ENCODE measurements at places on chromosomes 5 and 9. TPM values are rescaled to one million over a fixed set of nuclear protein-coding genes. Genes with fewer than 3 reads are reported as not detected.
A peak's percentile ranks its signal among the peaks of the same experiment; 100 is the strongest.

The TAF1L gene
- not detected for total RNA-seq

The SCGB3A2 gene
- total RNA-seq = 1.4 TPM

- H3K4me1 ChIP-seq = no peaks in the 10 kb centered on the region
- H3K4me3 ChIP-seq = peak overlapping the region; percentile 4
- H3K27me3 ChIP-seq = peaks cover 78% of the 10 kb centered on the region
- DNase-seq = no peak
- H3K27ac ChIP-seq = no peak overlapping the region
These were observed 5.3 kb upstream of the MEF2C start for GRCh38 chr5:88888291-88888690.

DNA sequence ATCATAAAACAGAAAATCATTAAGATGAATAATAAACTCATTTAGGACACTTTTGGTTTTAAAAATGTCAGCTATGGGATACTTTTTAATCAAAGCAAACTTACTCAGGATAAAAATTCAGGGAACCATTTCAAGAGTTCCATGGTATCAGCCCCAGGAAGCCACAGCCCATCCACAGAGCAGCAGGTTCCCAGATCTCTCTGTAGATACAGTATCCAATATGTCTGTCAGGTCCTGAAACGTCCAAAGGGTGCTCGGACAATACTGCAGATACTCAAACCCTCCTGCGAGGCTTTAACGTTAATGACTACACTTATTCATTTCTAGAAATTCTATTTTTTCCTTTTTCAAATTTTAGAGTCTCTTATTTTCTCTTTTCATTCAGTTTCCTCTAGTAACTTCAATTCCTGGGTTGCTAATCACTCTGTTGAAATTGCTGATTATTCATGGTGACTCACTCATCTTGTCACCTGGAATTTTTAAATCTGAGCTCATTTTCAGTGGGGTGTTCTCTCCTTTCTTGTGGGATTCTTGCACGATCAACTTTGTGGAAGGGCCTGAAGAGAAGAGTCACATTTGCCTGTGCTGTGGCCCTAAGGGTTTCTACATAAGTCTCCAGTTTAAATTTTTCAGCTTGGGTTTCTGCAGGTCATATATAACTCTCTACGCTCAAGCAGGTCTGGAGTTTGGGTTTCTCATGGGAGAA lies 435.8 kb downstream of the CTNND2 start:
- no peak overlapping the region for H3K27ac ChIP-seq
- H3K27me3 ChIP-seq = no peaks in the 10 kb centered on the region
- no peaks in the 10 kb centered on the region for H3K36me3 ChIP-seq
- no peak overlapping the region for H3K4me3 ChIP-seq
- H3K4me1 ChIP-seq = no peaks in the 10 kb centered on the region

DNA sequence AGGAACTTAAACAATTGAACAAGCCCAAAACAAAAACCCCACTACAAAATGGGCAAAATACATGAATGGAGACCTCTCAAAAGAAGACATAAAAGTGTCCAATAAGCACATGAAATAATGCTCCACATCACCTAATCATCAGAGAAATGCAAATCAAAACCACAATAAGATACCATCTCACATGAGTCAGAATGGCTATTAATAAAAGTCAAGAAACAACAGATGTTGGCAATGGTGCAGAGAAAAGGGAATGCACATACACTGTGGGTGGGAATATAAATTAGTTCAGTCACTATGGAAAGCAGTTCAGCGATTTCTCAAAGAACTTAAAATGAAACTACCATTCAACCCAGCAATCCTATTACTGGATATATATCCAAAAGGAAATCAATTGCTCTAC lies 337.4 kb upstream of the GRIA1 start:
- no peak overlapping the region for H3K27ac ChIP-seq
- no peaks in the 10 kb centered on the region for H3K4me1 ChIP-seq
- no peak for DNase-seq
- H3K27me3 ChIP-seq = peaks cover 5% of the 10 kb centered on the region

GRCh38 chr5:143524338-143524945 lies 121.0 kb upstream of the NR3C1 start:
- DNase-seq = no peak
- H3K4me3 ChIP-seq = no peak overlapping the region
- no peaks in the 10 kb centered on the region for H3K27me3 ChIP-seq
- H3K27ac ChIP-seq = no peak overlapping the region

DNA sequence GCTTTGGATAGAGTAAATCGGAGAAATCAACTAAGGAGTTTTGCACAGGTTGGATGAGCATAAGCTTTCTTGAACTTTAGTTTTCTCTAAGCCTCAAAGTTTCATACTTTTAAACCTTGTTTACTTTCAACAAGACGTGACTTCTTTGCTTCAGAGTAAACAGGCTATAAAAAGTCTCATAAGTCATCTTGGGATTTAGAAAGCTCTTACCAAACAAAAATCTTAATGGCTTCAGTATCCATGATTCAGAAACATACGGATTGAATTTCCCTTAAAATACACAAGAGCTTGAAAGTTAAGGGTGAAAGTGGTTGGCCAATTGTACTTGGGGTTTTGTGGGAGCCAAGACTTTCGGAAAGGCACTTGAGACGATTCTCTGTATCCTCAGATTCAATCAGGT lies 270.9 kb upstream of the ANKH start:
- no peak overlapping the region for H3K4me3 ChIP-seq
- DNase-seq = no peak
- H3K36me3 ChIP-seq = no peaks in the 10 kb centered on the region
- H3K27me3 ChIP-seq = peaks cover 9% of the 10 kb centered on the region
- no peak overlapping the region for H3K27ac ChIP-seq
- H3K4me1 ChIP-seq = no peaks in the 10 kb centered on the region

The ROR2 gene
- 7.4 TPM for total RNA-seq

The MYMK gene
- not detected for total RNA-seq

GRCh38 chr5:73032635-73033034 lies 76.8 kb downstream of the FCHO2 start:
- no peaks in the 10 kb centered on the region for H3K27me3 ChIP-seq
- no peak overlapping the region for H3K27ac ChIP-seq
- peaks cover 14% of the 10 kb centered on the region for H3K4me1 ChIP-seq
- H3K36me3 ChIP-seq = peaks cover 10% of the 10 kb centered on the region

GRCh38 chr5:59799668-59800346 lies 93.7 kb downstream of the PDE4D start:
- H3K4me3 ChIP-seq = no peak overlapping the region
- peaks cover 6% of the 10 kb centered on the region for H3K4me1 ChIP-seq
- no peaks in the 10 kb centered on the region for H3K27me3 ChIP-seq
- H3K36me3 ChIP-seq = no peaks in the 10 kb centered on the region
- H3K27ac ChIP-seq = no peak overlapping the region

DNA sequence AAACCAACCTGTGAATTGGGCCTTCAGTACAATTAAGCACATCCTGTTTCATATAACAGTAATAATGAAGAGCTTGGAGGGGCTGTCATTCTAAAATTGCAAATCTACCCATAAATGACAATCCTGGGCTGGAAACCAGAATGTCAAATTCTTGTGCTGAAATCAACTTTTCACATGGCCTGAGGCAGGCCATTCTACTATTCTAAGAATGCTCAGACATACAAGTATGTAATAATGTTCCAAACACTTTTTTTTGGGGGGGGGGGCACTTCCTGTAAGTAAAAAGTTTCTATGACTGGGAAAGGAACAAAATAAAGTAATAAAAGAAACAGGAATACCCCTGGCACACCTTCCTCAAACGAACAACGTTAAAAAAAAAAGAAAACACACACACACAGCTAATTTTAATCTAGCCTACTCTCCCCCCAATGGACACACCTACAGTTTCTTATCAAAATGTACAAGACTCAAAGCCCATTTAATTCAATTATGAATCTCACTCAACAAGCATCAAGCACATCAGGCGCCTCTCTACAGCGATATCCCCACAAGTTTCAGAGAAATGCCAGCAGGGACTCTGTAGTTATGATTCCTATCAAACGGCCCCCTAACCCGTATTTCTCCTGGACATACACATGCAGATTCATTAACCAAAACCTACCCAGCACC lies 1.4 kb downstream of the ETF1 start:
- peak overlapping the region; percentile 100 for H3K27ac ChIP-seq
- peaks cover 3% of the 10 kb centered on the region for H3K36me3 ChIP-seq
- H3K4me3 ChIP-seq = peak overlapping the region; percentile 100
- no peaks in the 10 kb centered on the region for H3K27me3 ChIP-seq
- DNase-seq = no peak

DNA sequence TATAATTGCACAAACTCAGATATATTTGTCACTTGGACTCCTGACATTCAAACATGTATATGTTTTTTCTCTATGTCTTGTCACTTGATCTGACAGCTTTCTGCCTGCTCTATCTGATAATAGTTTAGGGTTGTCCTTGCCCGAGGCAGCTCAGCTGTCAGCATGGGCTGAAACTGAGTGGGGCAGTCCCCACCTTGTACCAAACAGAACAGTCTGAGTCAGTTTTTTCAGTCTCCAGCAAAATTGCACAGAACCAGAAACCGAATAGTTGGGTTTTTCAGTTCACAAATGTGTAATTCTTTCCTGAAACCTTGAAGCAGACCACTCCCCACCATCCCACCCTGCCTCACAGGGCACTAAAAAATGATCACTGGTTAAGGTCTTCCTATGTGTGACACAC lies 9.5 kb upstream of the HAND1 start:
- H3K4me3 ChIP-seq = no peak overlapping the region
- peaks cover 89% of the 10 kb centered on the region for H3K27me3 ChIP-seq
- H3K36me3 ChIP-seq = no peaks in the 10 kb centered on the region
- DNase-seq = no peak
- peaks cover 48% of the 10 kb centered on the region for H3K4me1 ChIP-seq

- peaks cover 21% of the 10 kb centered on the region for H3K27me3 ChIP-seq
- no peak overlapping the region for H3K27ac ChIP-seq
- H3K4me3 ChIP-seq = no peak overlapping the region
- peaks cover 8% of the 10 kb centered on the region for H3K4me1 ChIP-seq
- DNase-seq = no peak
- H3K36me3 ChIP-seq = no peaks in the 10 kb centered on the region
These were observed 28.0 kb downstream of the PRUNE2 start for GRCh38 chr9:76877961-76878360.

The ATP10B gene
- 4.6 TPM for total RNA-seq

The PHF24 gene
- 0.88 TPM for total RNA-seq

GRCh38 chr5:32426440-32427151 lies 17.9 kb downstream of the ZFR start:
- DNase-seq = no peak
- H3K36me3 ChIP-seq = peaks cover 47% of the 10 kb centered on the region
- H3K4me3 ChIP-seq = no peak overlapping the region
- no peaks in the 10 kb centered on the region for H3K4me1 ChIP-seq

The PRKAA1 gene
- total RNA-seq = 58.6 TPM

The SHOC1 gene
- not detected for total RNA-seq

The IL9 gene
- not detected for total RNA-seq

The PCDHA3 gene
- 2.6 TPM for total RNA-seq

DNA sequence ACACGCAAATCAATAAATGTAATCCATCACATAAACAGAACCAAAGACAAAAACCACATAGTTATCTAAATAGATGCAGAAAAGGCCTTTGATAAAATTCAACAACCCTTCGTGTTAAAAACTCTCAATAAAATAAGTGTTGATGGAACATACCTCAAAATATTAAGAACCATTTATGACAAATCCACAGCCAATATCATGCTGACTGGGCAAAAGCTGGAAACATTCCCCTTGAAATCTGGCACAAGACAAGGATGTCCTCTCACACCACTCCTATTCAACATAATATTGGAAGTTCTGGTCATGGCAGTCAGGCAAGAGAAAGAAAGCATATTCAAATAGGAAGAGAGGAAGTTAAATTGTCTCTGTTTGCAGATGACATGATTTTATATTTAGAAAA lies 1946.3 kb upstream of the CDH9 start:
- H3K36me3 ChIP-seq = no peaks in the 10 kb centered on the region
- H3K27me3 ChIP-seq = no peaks in the 10 kb centered on the region
- H3K27ac ChIP-seq = no peak overlapping the region
- no peaks in the 10 kb centered on the region for H3K4me1 ChIP-seq
- H3K4me3 ChIP-seq = no peak overlapping the region
- DNase-seq = no peak

The PCDHGA12 gene
- total RNA-seq = 1.2 TPM

GRCh38 chr5:56123531-56124243 lies 109.4 kb downstream of the ANKRD55 start:
- peaks cover 12% of the 10 kb centered on the region for H3K4me1 ChIP-seq
- H3K27ac ChIP-seq = peak overlapping the region; percentile 51
- H3K4me3 ChIP-seq = peak overlapping the region; percentile 46
- H3K27me3 ChIP-seq = no peaks in the 10 kb centered on the region
- no peaks in the 10 kb centered on the region for H3K36me3 ChIP-seq

DNA sequence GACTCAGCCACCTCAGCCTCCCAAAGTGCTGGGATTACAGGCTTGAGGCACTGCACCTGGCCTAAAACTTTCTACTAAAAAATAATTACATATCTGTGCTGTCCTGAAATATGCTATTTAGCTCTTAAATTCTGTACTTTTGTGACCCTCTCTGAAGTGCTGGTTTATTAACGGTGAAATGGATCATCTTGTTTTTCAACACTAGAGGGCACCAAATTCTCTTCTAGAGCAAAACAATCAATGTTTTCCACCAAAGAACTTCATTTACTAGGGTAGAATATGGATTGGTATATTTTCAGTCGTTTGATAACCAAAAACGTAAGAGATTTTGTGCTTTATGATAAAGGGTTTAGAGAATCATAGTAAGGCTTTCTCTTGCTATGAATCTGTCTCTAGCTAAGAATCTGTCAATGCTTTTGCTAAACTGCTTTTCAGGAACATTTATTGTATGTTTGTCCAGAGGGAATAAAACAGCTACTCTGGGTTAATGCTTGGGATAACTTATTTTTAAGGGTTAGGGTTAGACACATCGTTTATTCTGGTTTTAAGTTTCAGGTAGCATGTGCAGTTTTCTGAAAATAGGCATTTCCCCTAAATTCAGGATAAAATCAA lies 63.6 kb downstream of the RNF180 start:
- H3K27ac ChIP-seq = no peak overlapping the region
- H3K27me3 ChIP-seq = no peaks in the 10 kb centered on the region
- no peak overlapping the region for H3K4me3 ChIP-seq
- DNase-seq = no peak
- peaks cover 2% of the 10 kb centered on the region for H3K36me3 ChIP-seq

DNA sequence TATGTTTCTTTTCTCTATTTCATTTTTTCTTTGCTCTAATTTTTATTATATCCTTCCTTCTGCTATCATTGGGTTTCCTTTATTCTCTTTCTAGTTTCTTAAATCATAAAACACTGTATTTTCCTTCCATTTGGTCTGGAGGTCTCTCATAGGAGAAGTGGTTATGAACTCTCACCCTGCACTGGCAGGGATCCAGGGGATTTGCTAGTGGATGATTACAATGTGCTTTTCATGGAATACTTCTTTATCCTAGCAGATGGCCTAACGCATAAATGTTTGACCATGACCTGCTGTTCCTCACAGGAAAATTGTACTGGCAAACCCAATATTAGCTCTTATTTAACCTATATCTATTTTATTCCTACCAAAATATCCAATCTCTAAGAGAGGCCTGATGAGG lies 31.5 kb upstream of the SGCD start:
- no peak overlapping the region for H3K4me3 ChIP-seq
- H3K36me3 ChIP-seq = no peaks in the 10 kb centered on the region
- DNase-seq = no peak
- no peaks in the 10 kb centered on the region for H3K4me1 ChIP-seq
- H3K27me3 ChIP-seq = no peaks in the 10 kb centered on the region

The SLC2A6 gene
- 8.2 TPM for total RNA-seq

The FBXL7 gene
- 3.8 TPM for total RNA-seq

- no peak for DNase-seq
- H3K36me3 ChIP-seq = no peaks in the 10 kb centered on the region
- H3K27me3 ChIP-seq = no peaks in the 10 kb centered on the region
- H3K27ac ChIP-seq = no peak overlapping the region
- H3K4me1 ChIP-seq = peaks cover 8% of the 10 kb centered on the region
These were observed 397.9 kb upstream of the PIK3R1 start for GRCh38 chr5:67817652-67818051.

All from type B pancreatic cell (in vitro differentiated cells).